Heart right ventricle (tissue), 16 donors: ENCODE measurements at places on chromosomes 11 and 22. TPM values are rescaled to one million over a fixed set of nuclear protein-coding genes. Genes with fewer than 3 reads are reported as not detected.

Gene GUCD1
- 143 TPM for total RNA-seq

Gene ROBO4
- total RNA-seq: 19.6 TPM

Gene IL10RA
- 3.7 TPM for total RNA-seq

Gene KCTD14
- 0.52 TPM for total RNA-seq

Gene FOLR2
- 26.9 TPM for total RNA-seq

Gene INS
- 1.0 TPM for total RNA-seq

Gene OR4C6
- total RNA-seq: not detected

Gene C11orf87
- not detected for total RNA-seq

Gene CCDC134
- total RNA-seq: 4.7 TPM

Gene SLC22A9
- not detected for total RNA-seq

Gene PLA2G3
- total RNA-seq: not detected

Gene MYBPC3
- total RNA-seq: 1,982 TPM

- DNase-seq: no peak
Observed at GRCh38 chr11:67044496-67044895, 12.2 kb upstream of the RHOD start.

GRCh38 chr11:106503901-106504300 lies 426.4 kb downstream of the AASDHPPT start:
- DNase-seq: no peak

DNA sequence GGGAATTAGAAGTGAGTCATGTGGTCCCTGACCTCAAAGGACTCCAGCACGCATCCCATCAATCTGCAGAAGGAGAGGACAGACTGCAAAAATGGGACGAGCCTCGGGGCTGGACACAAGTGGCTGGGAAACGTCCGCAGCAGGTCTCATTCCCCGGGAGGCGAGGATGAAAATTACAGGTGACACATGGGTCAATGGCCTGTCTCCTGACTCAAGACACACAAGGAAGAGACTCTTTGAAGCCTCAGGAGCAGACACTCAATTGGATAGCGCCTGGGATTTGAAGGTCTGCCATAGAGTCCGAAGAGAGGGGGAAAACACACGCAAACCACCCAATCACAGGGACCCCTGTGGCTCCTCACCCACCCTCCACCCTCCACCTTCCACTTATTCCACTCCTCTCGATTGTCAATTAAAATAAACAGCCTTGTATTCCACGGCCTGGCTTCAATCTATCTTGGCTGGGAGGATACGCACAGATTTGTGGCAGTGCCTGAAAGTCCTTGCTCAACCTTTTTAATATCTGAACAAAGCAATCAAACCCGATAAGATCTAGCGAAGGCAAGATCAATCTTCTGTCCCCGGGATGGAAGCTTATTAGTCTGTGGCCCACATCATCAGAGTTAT lies 101.8 kb upstream of the CADM1 start:
- no peak for DNase-seq

DNA sequence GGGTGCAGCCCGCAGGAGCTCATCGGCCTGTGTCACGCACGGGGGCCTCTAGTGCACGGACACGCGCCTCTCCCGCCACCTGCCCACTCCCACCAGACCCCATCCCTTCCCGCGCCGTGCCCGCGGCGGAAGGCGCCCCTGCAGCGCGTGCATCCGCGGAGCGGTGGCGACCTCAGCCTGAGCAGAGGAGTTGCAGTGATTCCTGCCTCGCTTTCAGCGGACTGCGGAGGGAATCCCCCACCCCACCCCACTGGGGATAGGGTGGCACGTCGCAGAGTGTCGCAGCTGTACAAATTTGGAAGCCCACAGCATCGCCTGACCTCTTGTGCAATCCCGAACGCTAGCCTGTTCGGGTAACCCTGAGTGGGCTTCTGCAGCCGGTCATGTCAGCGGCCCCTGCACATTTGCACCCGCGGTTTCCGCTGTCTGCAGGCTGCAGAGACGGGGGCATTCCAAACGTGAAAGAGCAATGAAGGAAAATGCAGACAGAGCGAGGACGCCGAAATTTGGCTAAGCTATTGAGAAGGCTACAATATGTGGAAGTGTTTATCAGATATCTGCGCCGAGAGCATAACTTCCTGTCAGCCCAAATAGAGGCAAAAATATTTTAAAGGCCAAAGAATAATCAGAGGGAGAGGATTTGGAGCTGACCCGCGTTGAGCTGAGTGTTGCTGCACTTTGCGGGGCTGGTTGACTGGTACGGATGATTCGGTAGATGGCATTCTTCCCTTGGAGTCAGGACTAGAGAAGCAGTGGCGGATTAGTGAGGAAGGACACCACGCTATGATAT lies 617 bp upstream of the ARHGAP20 start:
- DNase-seq: peak; percentile 19

DNA sequence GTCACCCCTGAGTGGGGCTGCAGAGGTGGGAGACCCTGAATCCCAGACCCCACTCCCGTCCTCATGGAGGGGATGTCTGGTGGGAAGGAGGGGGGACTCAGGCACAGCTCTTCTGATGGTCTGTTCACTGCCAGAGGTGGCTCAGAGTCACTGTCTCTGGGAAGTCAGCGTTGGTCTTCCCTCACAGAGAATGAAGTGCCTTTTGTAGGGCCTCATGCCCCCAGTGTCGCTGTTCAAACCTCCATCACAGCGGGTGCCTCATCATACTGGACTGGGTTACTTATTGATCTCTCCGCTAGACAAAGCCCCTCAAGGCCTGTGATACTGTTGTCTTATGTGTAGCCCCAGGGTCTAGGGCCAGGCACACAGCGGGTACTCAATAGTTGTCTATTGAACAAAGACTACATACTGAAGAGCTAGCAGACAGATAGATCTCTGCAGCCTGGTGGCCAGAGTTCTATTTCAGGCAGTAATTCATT lies 41.3 kb downstream of the CD6 start:
- no peak for DNase-seq

GRCh38 chr22:45253039-45253641 lies 12.4 kb upstream of the KIAA0930 start:
- DNase-seq: no peak

GRCh38 chr22:37672920-37673455 lies 2.4 kb upstream of the LGALS1 start:
- DNase-seq: no peak

GRCh38 chr11:1705126-1706052 lies 8.4 kb downstream of the KRTAP5-6 start:
- DNase-seq: no peak

- DNase-seq: no peak
Observed at GRCh38 chr11:69106031-69106811, 49.5 kb upstream of the SMIM38 start.

DNA sequence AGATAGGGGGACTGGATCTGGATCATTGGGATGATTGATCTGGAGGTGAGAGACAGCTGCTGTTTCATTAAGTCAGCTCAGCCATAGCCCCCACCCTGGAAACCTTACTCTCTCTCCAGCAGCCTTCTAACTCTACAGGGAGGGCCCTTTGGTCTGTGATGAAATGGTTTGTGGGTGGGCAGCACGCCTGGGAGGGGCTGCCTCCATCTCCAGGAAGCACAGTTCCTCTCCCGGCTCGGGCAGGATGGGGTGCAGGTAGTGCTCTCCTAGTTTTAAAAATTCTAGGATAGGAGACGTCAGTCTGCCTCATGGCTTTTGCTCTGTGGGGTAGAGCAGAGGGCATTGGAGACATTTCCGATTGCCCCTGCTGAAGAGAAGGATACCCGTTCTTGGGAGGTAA lies 89.7 kb downstream of the CEP164 start:
- DNase-seq: no peak

DNA sequence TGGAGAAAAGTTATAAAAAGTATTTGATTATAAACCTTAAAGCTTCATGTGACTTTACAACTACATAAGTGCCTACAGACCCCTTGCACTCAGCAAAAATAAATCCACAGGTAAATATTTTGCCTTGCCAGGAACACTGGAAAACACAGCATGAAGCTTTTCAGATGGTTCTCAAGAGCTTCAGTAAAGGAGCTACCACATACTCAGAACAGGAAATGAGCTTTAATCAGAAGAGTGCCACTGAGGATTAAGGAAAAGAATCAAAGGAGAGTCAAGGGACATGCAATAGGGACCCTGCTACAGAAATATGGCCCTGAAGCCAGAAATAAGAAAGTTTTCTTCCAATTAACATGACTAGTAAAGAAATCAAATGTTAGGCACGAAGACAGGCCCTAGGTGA lies 1.2 kb downstream of the CASP1 start:
- no peak for DNase-seq

DNA sequence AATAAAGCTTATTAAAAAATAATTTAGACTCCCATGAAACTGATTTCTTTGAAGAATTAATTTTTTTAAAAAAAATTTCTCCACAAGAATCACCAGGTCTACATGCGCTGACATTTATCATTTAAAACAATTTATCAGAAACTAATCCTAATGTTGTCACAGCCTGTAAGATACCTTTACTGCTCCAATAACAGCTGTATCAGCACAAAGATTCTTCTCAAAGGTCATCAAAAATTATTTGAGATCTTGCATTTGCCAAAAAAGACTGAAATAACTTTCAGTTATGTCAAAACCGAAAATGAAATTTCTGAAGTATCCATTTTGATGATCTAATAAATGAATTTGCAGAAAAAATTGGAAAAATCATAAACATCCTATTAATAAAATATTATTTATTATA lies 8.1 kb downstream of the KRTAP5-5 start:
- DNase-seq: no peak

DNA sequence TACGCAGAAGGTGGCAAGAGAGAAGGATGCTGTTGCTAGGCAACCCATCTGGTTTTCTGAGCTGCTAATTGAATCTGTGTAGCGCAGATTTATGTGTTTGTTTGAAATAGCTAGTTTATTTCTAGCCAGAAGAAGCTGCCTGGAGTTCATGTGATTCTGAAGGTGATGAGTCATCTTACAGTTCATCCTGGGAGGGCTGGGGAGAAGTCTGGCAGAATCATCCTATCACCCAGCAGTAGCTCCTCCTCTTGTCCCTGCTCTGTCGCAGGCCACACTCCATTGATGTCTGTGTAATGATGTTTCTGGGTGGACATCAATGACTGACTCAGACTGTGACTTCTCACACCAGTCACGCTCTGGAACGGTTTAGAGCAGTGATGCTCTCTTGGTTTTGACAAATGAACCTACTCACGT lies 4.8 kb upstream of the FBXO7 start:
- no peak for DNase-seq

DNA sequence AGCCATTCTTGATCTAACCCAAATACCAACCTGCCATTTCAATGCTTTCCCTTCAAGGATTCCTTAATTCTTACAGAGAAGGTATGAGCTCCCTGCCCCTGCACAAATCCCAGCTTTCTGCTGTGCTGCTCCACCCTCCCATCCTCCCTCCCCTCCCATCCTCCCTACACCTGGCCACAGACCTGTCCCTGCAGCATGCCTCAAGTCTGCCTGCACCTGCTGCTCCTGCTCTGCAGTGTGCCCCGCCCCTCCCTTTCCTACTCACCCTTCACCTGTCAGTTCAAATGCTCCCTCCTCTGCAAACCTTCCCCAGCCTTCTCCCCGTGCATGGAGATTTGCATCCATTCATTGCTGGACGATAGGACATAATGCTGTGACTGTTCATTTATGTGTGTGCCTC lies 139.9 kb upstream of the NARS2 start:
- no peak for DNase-seq

- DNase-seq: peak; percentile 59
Observed at GRCh38 chr11:47916361-47916841, 64.0 kb upstream of the PTPRJ start.

- DNase-seq: no peak
Observed at GRCh38 chr11:10584071-10584501, 15.6 kb upstream of the LYVE1 start.

DNA sequence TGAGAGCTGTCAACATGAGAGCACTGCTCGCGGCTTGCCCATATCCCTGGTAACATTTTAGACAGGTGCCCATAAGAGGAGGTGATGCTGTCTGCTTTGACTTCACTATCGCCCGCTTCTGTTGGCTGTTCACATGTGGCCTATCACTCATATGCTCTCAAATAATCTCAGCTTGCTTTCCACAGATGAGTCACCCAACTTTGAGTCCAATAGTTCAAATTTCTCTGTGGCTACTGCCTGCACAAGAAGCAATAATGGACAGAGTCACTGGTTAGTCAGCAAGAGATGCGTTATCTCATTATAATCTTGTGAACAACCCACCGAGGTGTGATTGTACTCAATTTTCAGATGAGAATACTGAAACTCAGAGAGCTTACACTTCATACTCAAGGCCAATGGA lies 1714.1 kb downstream of the LRRC4C start:
- DNase-seq: no peak

- no peak for DNase-seq
Observed at GRCh38 chr11:93652679-93653078, 8.8 kb upstream of the CEP295 start.

DNA sequence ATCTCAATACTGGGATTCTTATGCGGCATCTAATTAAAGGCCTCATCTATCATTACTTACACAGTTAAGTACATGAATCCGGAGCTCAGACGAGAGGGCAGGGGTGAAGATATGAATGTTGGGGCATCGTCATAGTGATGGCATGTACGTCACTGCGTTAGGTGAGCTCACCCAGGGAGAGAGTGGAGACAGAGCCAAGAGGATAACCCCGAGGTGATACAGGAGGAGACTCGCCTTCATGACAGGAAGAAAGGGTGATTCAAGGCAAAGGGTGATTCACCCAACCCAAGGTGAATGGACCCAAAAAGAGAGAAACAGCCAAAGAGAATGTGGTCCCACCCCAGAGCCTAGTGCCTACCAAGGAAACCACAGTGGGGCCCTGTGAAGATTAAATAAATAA lies 132.9 kb upstream of the BLID start:
- no peak for DNase-seq

- no peak for DNase-seq
Observed at GRCh38 chr11:46729110-46730027, 10.4 kb downstream of the F2 start.

GRCh38 chr11:14054116-14055107 lies 91.9 kb downstream of the SPON1 start:
- DNase-seq: peak; percentile 16

GRCh38 chr11:85661972-85662664 lies 2.8 kb downstream of the CREBZF start:
- DNase-seq: no peak

GRCh38 chr11:1935156-1936071 lies 11.7 kb upstream of the MRPL23 start:
- DNase-seq: peak; percentile 10

DNA sequence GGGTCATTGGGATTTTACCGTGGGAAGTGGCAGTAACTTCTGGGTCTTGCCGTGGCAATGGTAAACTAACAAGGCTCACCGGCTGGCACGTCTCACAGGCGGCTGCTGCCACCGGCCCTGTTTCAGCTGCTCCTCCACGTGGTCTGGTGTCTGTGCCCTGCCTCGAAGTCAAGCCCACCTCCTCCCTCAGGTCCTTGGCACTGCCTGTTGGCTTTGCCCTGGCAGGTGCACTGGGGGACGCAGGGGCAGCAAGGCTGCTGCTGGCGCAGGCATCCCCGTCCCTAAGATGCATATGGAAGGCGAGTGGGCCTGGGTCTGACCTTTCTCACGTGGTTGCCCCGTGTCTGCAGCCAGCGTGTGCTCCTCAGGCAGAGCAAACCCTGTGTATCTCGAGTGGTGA lies 783.6 kb downstream of the BRD1 start:
- no peak for DNase-seq
